ENCODE measurements at places on chromosomes 12 and 14. TPM values are rescaled to one million over a fixed set of nuclear protein-coding genes. Genes with fewer than 3 reads are reported as not detected.
A peak's percentile ranks its signal among the peaks of the same experiment; 100 is the strongest.

Gene ADCY4
- polyA plus RNA-seq: 10.5 TPM

Gene DENR
- polyA plus RNA-seq: 59.1 TPM

Gene SLCO1B1
- not detected for polyA plus RNA-seq

Gene LYZ
- polyA plus RNA-seq: 128 TPM

Gene ST8SIA1
- polyA plus RNA-seq: 4.4 TPM

Gene KCNH3
- 2.2 TPM for polyA plus RNA-seq

Gene PTPRO
- 1.6 TPM for polyA plus RNA-seq

GRCh38 chr14:77301103-77301502 is 19.6 kb downstream of the POMT2 start:
- H3K4me3 ChIP-seq: no peak overlapping the region
- peak overlapping the region; percentile 9 for H3K27ac ChIP-seq
- no peaks in the 10 kb centered on the region for H3K27me3 ChIP-seq

DNA sequence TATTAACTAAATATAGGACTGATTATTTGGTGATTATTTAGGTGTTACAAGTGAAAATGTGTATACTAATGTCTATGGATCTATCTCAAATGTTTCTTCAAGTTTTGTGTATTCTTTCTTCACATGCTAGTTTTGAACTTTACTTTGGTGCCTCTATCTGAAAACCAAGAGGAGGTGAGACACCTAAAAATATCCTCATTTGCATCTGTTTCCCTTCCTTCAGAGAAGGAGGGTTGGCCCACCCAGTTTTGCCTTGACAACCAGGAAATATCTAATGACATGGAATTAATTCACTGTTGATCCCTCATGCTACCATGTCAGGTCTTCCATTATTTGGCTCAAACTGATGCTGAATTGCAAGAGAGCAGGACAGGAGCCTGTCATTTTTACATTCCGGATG is 500.4 kb downstream of the NELL2 start:
- no peak overlapping the region for H3K4me3 ChIP-seq
- no peaks in the 10 kb centered on the region for H3K4me1 ChIP-seq
- H3K27ac ChIP-seq: no peak overlapping the region
- no peak for DNase-seq

- H3K27ac ChIP-seq: no peak overlapping the region
- no peak overlapping the region for H3K4me3 ChIP-seq
- H3K27me3 ChIP-seq: peaks cover 50% of the 10 kb centered on the region
- no peak for DNase-seq
- H3K36me3 ChIP-seq: no peaks in the 10 kb centered on the region
Measured at GRCh38 chr14:99263564-99264330, 8.2 kb downstream of the BCL11B start.

- no peaks in the 10 kb centered on the region for H3K36me3 ChIP-seq
- no peaks in the 10 kb centered on the region for H3K4me1 ChIP-seq
- no peaks in the 10 kb centered on the region for H3K27me3 ChIP-seq
- no peak for DNase-seq
- no peak overlapping the region for H3K4me3 ChIP-seq
- no peak overlapping the region for H3K27ac ChIP-seq
Measured at GRCh38 chr12:14018080-14018479, 36.7 kb upstream of the GRIN2B start.

- DNase-seq: no peak
- no peak overlapping the region for H3K4me3 ChIP-seq
- H3K36me3 ChIP-seq: peaks cover 17% of the 10 kb centered on the region
- H3K4me1 ChIP-seq: no peaks in the 10 kb centered on the region
- H3K27me3 ChIP-seq: no peaks in the 10 kb centered on the region
- no peak overlapping the region for H3K27ac ChIP-seq
Measured at GRCh38 chr14:35708062-35708461, 101.0 kb downstream of the RALGAPA1 start.

DNA sequence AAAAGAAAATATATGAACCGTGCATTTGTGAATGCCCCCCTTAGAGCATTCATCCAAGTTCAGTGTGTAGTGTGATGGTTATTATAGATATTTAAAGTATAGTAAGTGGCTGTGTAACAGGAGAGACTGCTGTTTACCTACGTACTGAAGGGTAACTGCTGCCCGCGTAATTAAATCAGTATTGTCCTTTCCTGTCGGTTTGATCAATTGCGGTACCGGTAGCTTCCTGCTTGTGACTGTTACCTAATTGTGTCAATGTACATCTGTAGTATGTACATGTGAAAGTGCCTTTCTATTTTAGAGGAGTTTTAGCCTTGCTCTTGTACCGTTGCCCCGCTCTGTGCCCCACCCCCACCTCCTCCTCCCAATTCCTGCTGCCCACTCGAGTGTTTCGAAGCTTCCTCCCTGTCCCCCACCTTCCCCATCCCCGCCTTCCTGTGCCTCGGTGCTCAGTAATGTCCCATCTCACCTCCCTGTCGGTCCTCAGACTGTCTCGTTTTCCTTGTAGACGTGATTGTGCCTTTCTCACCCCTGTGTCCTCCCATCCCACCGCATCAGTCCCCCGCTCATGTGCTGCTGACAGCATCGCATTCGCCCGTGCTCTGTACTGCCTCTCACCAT is 75.0 kb downstream of the KICS2 start:
- no peaks in the 10 kb centered on the region for H3K27me3 ChIP-seq
- DNase-seq: no peak
- no peak overlapping the region for H3K4me3 ChIP-seq
- H3K36me3 ChIP-seq: peaks cover 22% of the 10 kb centered on the region
- H3K27ac ChIP-seq: no peak overlapping the region
- H3K4me1 ChIP-seq: no peaks in the 10 kb centered on the region

DNA sequence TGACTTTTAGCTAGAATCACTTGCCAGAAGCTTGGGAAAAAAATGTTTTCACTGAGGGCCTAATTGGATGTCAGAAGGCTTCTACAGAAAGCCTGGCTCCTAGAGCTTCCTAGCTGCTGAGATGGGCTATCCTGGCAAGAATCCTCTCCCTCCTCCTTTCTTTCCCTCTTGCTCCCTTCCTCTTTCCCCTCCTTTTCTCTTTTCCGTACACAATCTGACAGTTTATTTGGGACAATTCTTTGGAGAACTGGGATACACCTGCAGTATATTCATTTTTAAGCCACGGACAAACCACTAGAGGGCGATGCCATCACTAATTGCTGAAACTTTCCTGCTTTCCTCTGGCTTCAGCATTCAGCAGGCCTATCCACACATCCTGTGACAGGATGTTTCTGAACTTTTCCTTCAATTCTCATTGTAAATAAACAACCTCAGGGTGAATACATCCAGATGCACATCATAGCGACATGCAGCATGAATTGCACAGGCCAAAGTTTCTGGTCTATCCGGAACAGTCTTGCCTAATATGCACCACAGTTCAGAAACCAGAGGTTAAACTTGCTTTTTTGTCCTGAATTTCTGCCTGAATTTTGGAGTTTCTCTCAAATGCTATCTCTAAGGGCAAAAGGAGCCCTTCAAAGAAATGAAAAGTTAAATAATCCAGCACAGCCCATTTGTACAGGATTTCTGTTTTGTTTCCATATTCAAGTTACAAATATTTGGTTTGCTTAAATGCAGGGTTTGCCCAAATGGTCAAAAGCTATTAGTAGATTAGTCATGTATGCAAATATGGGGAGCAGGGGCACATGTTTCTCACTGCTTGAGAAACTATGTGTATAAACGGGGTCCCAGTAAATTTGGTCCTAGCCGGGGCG is 142.8 kb downstream of the PAWR start:
- no peaks in the 10 kb centered on the region for H3K36me3 ChIP-seq
- peaks cover 23% of the 10 kb centered on the region for H3K4me1 ChIP-seq
- H3K27ac ChIP-seq: peak overlapping the region; percentile 88
- H3K4me3 ChIP-seq: no peak overlapping the region
- H3K27me3 ChIP-seq: no peaks in the 10 kb centered on the region

- DNase-seq: no peak
- no peak overlapping the region for H3K27ac ChIP-seq
- peaks cover 19% of the 10 kb centered on the region for H3K4me1 ChIP-seq
- H3K36me3 ChIP-seq: no peaks in the 10 kb centered on the region
- no peaks in the 10 kb centered on the region for H3K27me3 ChIP-seq
Measured at GRCh38 chr12:27009881-27010301, 4.3 kb downstream of the TM7SF3 start.

DNA sequence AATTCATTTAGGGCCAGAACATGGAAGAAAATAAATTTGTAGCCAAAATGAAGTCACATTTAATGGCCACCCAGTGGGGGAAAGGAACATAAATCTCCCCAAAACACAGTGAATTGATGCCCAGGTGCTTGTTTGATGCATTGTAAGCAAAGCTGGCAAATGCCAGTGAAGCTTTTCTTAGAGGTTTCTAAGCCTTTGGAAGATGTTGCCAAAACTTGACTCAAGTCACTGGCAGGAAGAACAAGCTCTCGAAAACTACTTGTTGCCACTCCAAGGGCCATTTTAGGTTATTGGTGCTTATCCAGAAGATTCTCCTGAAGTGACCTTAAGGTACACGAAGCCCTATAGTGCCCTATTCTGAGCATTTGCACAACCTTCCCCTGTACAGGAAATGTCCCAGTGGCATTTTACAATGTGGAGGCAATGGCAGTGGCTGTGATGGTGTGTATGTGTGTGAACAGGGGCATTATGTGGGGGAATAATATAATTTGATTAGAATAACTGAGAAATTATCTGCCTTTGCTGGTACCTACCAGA is 89.5 kb upstream of the NOVA1 start:
- DNase-seq: no peak
- H3K4me3 ChIP-seq: no peak overlapping the region
- no peaks in the 10 kb centered on the region for H3K36me3 ChIP-seq
- no peak overlapping the region for H3K27ac ChIP-seq

DNA sequence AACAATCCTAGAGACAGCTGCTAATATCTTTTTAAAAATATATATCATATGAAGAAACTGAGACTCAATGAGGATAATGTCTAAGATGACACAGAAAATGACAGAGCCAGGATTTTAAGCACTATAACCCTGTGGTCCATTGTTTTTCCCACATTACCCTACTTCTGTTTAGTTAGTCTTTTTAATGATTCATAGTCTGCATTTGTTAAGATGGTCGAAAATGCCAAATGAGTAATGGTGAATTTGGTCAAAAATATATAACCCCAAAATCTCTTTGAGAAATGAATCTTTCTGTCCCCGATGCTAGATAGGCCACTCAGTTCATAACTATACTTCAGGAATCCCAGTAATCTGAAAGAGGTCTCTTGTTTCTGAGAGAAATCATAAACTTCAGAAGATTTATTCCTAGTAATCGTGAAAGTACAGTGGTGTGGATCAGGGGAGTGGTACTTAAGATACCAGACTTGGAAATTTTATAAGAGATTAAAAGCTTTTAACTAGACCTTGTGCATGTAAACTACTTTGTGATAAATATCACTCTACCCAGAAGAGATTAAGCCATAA is 10.8 kb downstream of the RTRAF start:
- no peak overlapping the region for H3K27ac ChIP-seq
- peaks cover 45% of the 10 kb centered on the region for H3K36me3 ChIP-seq
- no peaks in the 10 kb centered on the region for H3K4me1 ChIP-seq

DNA sequence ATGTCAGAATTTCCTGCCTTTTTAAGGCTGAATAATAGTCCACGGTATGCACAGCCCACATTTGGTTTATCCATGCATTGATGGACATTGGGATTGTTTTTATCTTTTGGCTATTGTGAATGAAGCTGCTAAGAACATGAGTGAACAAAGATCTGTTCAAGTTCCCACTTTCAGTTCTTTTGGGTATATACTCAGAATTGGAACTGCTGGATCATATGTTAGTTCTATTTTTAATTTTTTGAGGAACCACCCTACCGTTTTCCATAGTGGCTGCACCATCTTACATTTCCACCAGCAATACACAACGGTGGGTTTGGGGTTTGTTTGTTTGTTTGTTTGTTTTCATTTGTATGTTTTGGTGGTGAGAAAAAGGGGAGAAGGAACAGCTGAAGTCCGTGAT is 6.4 kb downstream of the GPR68 start:
- peaks cover 6% of the 10 kb centered on the region for H3K4me1 ChIP-seq
- H3K36me3 ChIP-seq: no peaks in the 10 kb centered on the region
- H3K27ac ChIP-seq: no peak overlapping the region
- no peaks in the 10 kb centered on the region for H3K27me3 ChIP-seq
- H3K4me3 ChIP-seq: no peak overlapping the region

DNA sequence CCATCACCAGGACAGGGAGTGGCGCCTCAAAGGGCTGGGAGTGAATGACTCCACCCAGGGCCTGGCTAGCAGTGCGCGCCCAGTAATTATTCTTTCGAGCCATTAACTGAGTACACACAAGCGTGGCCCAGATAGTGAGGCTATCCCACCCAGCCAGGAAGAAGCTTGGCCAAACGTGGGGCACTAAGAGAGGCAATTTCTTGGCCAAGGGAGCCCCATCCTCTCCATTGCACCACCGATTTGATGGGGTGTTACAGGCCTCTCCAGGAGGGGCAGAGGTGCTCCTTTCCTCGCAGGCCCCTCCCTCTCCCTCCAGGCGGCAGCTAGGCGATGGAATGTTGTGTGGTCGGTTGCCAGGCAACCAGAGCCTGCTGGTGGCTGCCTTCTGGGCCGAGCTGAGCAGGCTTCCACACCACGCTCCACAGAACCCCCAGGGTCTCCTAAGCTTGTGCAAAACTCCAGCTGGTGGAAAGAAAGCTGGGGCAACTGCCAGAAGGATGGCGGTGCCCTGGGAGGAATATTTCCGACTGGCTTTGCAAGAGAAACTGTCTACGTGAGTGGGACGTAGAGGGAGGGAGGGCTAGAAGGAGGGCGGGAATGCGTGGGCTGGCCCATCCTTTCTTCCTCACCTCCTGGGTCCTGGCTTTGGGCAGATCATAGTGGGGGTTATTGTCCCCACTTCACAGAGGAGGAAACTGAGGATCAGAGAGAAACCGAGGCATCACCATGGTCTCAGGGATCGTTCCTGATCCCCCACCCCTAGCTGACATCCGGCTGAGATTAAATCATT is at the start of gene CFAP73:
TSS of gene CFAP73 (plus strand) at position 364 of the 790 bp plus-strand sequence. CDS start at position 498, 134 bp downstream.
- H3K4me3 ChIP-seq: no peak within 1 kb of the TSS
- H3K27ac ChIP-seq: no peak within 1 kb of the TSS
- peaks cover 51% of the 10 kb centered on the region for H3K27me3 ChIP-seq
- DNase-seq: peak; percentile 59
- H3K36me3 ChIP-seq: no peaks in the 10 kb centered on the region
- peaks cover 5% of the 10 kb centered on the region for H3K4me1 ChIP-seq

DNA sequence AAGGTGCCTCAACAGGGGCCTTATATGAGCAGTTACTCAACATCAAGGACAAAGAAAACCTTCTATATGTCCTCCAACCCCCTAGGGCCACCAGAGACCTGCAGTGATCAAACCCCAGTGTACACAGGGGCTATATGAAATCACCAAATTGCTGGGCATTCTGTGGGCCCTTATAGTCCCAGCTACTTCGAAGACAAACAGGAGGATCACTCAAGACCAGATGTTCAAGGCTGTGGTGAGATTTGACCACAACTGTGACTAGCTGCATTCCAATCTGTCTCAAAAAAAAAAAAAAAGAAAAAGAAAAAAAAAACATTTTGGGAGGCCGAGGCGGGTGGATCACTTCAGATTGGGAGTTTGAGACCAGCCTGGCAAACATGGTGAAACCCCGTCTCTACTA is 51.0 kb upstream of the PRB2 start:
- H3K4me3 ChIP-seq: no peak overlapping the region
- no peaks in the 10 kb centered on the region for H3K4me1 ChIP-seq
- H3K27ac ChIP-seq: no peak overlapping the region
- H3K27me3 ChIP-seq: no peaks in the 10 kb centered on the region
- no peaks in the 10 kb centered on the region for H3K36me3 ChIP-seq

GRCh38 chr12:45339035-45339434 is 123.1 kb downstream of the ANO6 start:
- no peaks in the 10 kb centered on the region for H3K4me1 ChIP-seq
- no peak for DNase-seq
- H3K36me3 ChIP-seq: peaks cover 7% of the 10 kb centered on the region
- H3K27me3 ChIP-seq: no peaks in the 10 kb centered on the region

GRCh38 chr12:55925870-55926737 is 1.6 kb downstream of the PYM1 start:
- peak overlapping the region; percentile 93 for H3K4me3 ChIP-seq
- peaks cover 13% of the 10 kb centered on the region for H3K36me3 ChIP-seq
- peak overlapping the region; percentile 98 for H3K27ac ChIP-seq

- H3K27me3 ChIP-seq: no peaks in the 10 kb centered on the region
- peaks cover 8% of the 10 kb centered on the region for H3K4me1 ChIP-seq
- no peaks in the 10 kb centered on the region for H3K36me3 ChIP-seq
Measured at GRCh38 chr14:21557084-21557901, 22.6 kb downstream of the OR10G3 start.
